Thoracic aorta (tissue), 2 donors: ENCODE measurements at places on chromosomes 11 and 22.

GRCh38 chr22:20401376-20402014 lies 7.5 kb downstream of the ZNF74 start:
- no peak for DNase-seq

DNA sequence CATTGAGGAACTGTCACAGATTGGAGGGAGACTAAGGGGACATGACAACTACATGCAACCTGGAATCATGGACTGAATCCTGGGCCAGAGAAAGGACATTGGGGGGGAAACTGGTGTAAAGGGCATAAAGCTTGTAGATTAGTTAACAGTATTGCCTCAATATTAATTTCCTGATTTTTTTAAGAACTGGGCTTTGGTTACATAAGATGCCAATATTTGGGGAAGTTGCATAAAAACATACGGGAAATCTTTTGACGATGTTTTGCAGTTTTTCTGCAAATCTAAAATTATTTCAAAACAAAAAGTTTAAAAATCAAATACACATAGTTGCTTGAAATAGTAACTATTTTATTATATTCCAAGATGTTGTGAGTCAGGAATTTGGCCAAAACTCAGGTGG lies 2.9 kb upstream of the FOLR3 start:
- no peak for DNase-seq

DNA sequence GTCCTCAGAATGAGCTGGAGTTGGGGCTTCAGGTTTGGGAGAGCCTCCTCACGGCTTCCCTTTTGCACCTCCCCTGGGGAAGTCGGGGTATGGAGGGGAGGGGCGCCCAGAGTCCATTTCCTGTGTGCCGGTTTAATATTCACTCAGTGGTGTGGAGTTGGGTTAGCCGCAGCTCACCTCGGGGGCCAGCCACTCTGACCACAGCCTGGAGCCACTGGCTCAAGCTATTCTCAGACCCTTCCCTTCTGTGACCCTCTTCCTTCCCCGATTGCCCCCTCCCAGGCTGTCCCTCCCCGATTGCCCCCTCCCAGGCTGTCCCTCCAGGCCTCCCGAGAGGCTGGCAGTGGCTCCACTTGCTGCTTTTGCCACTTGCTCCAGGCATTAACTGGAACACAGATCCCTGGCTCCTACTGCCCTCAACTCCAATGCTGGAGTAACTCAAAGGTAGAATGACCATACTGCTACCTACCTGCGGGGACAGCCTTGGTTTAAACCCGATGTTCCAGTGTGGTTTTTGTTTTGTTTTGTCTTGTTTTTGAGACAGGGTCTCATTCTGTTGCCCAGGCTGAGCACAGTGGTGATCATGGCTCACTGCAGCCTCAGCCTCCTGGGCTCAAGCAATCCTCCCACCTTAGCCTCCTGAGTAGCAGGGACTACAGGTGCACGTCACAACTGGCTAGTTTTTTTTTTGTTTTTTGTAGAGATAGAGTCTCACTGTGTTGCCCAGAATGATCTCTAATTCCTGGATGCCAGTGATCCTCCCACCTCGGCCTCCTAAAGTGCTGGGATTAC lies 29.3 kb downstream of the RPUSD4 start:
- no peak for DNase-seq

DNA sequence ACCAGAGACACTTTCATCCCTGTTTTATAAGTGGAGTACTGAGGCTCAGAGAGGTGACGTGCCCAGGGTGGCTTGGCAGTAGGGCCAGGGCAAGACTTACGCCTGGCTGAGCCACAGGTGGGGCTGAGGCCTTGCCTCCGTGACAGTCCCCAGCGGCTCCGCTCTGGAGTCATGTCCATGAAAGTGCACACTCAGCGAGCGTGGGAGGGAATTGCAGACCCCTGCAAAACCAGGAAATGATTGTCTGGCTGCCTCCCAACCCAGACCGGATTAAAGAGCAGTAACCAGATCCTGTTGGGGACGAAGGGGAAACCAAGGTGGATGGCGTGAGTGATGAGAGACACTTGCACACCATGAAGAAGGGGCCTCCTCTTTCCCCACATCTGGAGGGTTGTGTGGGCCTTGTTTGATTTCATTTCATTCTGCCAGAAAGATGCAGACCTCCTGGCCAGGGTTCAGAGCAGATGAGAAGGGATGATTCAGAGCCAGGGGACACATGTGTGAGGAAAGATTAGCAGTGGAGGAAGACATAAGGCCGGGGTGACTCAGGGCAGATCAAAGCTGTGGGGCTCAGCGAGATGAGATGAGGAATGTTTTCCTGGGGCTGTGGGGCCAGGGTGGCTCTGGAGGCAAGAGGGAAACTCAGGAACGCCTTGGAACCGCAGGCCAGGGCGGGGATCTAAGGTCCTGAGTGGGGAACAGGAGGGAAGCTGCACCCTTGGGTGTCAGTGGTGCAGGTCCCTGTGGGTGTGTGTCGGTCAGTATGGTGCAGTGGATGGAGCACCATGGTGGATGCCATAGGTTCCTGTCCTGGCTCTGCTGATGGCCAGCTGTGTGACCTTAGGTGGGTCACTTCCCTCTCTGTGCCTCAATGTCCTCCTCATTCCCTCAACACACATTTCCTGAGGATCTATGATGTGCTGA lies 29.9 kb upstream of the LRRC32 start:
- no peak for DNase-seq

- DNase-seq = no peak
Observed at GRCh38 chr11:16605389-16605893, 133.0 kb upstream of the C11orf58 start.

DNA sequence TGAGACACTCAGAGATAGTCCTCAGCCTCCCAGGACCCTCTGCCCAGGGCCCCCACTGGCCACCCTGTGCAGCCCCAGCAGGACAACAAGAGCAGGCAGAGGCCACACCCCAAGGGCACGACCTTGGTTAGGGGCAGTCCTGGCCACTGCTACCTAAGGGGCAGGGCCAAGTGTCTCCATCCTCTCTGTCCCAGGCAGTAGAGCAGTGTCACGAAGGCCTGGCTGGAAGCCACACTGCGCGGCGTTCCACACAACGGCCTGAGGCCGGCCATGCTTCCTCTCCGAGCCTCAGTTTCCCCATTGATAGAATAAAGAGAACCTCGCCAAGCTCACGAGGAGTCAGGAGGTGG lies 1074.3 kb downstream of the BRD1 start:
- DNase-seq = no peak

- no peak for DNase-seq
Observed at GRCh38 chr11:1447845-1448825, 38.4 kb downstream of the MOB2 start.

DNA sequence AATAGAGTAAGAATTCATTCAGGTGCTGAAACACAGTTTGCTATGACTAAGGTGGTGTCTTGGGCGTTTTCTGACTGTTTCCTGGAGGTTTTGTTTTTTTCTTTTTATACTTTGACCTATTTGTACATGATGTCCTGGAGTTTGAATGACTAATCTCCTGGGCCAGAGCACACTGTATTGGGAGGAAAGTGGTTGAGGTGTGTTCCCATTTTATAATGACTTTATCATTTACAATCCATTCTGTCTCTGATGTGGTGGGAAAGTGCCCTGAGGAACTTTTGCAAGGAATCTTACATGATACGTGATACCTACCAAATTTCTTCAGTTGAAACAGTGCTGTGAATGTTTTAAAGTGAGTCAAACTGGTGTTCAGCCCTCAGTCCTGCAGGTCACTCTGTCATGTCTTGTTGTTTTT lies 80.8 kb downstream of the TNRC6B start:
- no peak for DNase-seq

DNA sequence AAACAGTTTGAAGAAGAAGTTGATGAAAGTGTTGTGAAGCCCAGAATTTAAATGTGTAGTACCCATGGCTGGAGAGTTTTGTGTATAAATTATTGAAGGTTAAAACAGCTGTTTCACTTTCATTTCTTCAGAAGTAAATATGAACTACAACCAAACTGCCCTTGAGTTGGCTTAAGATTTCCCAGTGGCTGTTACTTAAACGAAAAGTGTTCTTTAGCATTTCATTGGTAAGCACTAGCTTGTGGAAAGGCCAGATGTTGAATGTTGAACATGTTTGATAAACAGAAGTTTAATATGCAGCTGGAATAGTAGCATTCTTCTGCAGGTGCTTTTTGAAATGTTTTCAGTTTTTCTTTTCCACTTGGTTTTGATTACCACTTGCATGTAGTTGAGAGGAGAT lies 83.2 kb upstream of the TNRC6B start:
- no peak for DNase-seq

DNA sequence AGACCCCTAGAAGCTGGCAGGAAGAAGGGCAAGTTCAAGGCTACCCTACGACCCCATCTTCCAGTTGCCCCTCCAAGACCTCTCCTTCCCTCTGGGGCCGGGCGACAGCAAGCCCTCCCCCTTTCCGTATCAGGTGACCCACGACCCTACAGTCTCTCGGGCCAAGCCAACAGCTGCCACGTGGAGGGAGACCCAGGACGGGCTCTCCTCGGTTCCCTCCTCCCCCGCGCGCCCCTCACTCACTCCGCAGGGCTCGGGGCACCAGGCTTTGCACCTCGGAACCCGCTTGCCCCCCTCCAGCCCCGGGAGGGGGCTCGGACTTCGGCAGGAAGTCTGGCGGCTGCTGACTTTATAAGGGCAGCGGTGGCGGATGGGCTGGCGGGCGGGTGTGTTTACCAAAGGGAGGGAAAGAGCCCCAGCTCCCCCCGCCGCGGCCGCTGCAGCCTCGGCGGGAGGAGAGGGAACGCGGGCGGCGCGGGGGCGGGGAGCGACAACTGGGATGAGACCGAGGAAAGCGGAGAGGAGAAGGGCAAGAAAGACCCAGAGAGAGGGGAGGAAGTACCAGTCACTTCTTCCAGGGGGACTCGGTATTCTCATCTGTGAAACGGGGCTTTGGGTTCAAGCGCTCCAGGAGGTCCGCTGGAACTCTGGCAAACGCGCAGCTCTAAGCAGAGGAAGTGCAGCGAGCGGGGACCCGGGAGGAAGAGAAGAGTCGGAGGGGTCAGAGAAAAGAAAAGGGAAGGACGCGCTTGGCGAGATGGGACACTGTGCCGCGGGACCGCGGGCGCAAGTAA lies 767 bp downstream of the SLC43A1 start:
- no peak for DNase-seq

DNA sequence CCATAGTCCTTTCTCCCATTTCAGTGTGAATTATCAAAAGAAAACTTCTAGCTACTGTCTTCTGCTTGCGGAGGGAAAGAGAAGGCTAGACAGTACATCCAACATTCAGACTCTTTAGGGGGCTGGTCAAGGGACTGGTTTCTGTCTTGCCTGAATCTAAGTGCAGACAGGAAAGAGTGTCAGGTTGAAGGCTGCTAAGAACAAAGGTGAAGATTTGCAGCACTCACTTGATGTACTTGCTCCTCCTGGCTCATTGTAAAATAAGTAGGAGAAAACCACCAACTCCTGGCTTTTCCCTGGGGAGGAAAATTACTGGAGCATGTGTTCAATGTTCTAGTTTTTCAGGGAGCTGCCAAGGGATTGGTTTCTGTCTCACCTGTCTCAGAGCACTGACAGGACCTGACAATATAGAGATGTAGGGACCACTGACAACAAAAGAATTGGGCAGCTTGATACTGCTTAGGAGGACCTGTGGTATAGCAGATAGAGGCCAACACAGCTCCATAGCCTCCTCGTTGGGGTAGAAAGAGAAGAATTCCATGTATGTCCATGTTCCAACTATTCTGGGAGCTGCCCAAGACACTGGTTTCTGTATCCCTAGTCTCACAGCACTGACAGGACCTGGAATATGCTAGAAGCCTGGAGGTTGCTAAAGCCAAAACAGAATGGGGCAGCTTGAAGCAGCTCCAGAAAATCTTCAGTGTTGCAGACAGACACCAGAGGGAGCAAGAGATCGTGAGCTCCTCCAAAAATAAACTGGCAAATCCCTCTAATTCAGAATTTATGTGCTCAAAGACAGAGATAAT lies 39.7 kb upstream of the MMP12 start:
- no peak for DNase-seq

DNA sequence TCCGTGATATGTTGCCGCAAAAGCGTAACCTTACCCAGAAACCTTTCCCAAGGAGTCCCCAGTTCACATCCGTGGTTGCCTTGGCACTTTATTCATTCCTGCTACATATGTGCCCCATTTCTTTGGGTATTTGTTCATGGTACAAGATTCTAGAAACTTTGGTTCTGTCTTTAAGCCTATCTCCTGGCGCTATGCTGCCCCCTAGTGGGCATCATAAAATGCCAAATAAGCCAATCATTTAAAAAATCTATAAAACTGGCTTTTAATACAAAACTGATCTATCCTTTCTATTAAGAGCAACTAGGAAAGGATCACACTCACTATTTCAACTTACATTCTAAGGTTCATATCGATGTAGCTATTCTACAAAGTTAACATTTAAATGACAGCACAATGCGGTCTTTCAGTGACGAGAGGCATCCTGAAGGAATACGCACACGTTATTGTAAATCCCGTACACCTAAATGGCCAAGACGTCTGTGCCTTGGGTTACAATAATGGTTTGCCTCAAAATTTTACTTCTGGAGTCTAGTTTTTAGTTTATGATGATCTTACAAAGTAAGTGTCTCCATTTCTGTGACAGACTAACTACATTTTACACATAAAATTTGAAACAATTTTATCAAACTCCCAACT lies 16.2 kb downstream of the PIWIL3 start:
- DNase-seq = no peak

- DNase-seq = no peak
Observed at GRCh38 chr22:28992565-28993356, 68.9 kb downstream of the C22orf31 start.

DNA sequence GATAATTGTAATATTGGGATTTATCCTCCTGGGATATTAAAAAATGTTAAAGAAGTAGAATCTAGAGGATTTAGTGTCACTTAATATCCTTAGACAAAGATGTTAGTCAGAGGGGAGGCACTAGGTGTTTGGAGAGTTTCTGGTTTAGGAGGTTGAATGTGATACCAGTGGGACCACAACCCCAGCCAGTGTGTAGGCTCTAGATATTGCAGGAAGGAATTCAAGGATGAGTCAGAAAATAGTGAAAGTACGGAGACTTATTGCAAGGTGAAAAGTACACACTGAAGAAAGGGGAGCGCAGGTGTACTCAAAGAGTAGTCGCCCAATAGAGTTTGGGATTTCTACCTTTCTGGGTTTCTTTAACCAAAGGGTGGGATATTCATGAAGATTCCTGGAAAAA lies 5.7 kb upstream of the TMEM41B start:
- DNase-seq = no peak

DNA sequence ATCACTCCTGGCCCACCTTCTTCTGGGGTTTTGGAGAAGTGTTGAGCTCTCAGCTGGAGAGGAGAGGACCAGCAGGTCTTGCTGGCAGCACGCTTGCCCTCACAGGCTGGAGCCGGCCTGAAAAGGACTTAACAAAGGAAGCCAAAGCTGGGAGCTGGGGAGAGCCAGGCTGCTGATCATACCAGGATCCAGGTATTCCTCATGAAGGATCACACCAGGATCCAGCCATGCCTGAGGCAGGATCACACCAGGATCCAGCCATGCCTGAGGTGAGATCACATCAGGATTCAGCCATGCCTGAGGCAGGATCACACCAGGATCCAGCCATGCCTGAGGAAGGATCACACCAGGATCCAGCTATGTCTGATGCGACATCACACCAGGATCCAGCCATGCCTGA lies 17.0 kb downstream of the MRGPRD start:
- no peak for DNase-seq

- peak; percentile 96 for DNase-seq
Observed at GRCh38 chr22:37696657-37697537, at the start of gene TRIOBP. Gene TRIOBP, plus strand, starts transcription at chr22:37697048. Its CDS starts 4,318 bp downstream, at chr22:37701366.
